NCI-H524 (cell line): ENCODE measurements at places on chromosomes 2 and 18.

DNA sequence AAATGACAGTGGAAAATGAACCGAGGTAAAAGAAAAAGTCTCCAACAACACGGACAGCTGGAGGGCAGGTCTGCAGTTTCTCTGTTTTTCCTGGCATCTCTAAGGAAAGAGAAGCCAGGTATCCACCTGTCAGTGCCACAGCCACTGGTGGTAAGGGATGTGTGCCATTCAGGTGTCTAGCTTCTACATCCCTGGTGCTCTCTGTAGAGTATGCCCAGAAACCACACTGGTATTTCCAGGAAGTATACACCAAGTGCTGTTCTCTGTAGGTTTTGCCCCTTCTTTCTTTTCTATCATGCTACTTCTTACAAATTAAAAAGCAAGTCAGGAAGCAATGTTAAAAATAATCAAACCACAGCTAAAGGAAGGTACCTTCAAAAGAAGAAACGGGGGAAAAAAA is 7.6 kb upstream of the AGFG1 start:
- DNase-seq = no peak

DNA sequence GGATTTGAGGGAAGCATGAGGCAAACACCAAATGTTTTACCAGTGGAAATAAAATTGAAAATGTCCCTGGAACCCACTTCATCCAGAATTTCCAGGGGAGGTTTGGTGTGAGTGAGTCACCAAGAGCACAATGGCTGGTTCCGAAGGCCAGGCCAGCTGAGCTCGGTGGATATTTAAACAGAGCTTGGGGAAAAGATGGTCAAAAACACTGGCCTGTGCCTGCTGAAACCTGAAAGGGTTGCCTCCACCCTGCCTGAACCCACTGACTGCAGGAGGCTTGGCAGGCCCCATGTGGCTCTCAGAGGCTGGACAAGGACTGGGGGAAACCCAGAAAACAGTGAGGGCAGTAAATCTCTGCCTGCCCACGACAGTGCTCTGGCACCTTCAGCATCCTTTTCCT is 93.9 kb downstream of the TTC32 start:
- no peak for DNase-seq

- no peak for DNase-seq
Observed at GRCh38 chr2:216369821-216370220, 2.5 kb downstream of the MARCHF4 start.

DNA sequence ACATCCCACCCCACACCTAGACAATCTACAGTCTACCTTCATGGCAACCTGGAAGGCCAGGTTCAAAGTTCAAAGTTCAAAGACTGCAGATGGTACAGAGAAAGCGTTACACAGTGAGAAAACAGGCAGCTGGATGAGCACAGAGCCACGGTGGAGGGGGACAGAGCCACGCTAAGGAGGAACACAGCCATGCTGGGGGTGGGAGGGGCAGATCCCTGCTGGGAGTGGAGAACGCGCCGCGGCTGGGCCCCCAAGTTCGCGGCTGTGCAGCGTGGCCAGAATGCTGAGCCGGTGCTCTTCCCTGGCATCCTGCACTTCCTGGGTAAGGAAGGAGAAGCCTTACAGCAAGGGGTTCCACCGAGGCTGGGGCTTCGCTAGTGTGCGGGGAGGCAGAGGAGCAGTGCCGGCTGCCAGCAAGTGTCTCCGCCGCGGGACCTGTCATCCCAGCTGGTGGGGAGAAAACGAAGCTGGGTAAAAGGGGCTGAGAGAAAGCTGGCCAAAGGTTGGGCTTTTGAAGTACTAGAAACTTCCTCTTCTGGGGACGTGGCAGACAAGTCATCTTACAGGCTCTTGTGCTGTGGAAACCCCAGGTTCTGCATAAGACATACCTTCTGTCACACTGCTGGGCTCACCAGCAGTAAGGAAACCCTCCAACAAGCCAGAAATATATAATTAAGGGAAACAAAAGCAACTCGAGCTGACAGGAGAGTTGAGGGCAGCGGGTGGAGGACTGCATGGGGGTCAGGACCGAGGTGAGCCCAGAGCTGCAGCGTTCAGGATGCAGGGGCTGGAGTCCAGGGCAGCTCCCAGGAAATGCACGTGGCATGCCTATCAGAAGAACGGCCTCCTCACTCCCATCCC is 115.5 kb downstream of the HDAC4 start:
- DNase-seq = no peak

- DNase-seq = no peak
Observed at GRCh38 chr2:135999899-136000298, 14.5 kb upstream of the DARS1 start.

- no peak for DNase-seq
Observed at GRCh38 chr2:36393738-36394256, 38.2 kb downstream of the CRIM1 start.

- no peak for DNase-seq
Observed at GRCh38 chr2:11995456-11995855, 249.0 kb downstream of the LPIN1 start.

DNA sequence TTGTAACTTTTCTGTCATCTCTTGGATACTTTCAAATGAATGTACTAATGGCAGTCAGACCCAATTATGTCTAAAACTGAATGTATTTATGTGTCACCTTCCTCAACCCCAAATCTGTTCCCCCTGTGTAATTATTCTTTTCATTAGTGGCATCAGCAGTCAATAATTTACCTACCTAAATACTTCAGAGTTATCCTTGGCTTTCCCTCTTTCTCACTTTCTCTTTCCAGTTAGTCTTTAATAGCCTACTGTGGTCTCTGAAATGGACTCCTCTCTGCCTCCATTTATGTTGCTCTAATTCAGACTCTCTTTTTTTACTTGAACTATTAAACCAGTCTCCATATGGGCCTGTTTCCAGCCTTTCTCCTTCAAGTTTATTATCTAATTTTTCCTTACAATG is 21.0 kb downstream of the C18orf63 start:
- DNase-seq = no peak

- DNase-seq = peak; percentile 60
Observed at GRCh38 chr2:223488814-223489213, 113.3 kb downstream of the SCG2 start.

- DNase-seq = no peak
Observed at GRCh38 chr2:54306556-54306955, 50.5 kb upstream of the TSPYL6 start.

DNA sequence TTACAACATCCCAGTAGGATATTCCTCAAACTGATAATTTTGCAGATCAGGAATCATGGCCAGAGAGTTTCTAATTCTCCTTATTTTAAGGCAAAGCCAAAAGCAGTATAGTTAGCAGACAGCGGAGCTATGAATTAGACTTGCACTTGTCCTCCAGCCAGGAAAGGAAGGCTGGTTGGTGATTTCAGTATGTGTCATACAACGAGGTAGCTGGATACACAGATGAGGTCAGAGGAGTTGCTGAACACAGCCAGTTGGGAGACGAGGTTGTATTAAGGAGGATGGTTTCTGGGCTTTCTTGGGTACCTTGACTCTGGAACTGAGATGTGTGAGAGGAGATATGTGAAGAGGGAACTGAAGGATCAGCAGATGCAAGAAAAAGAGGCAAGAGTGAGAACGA is 185.2 kb downstream of the SOX11 start:
- DNase-seq = no peak

DNA sequence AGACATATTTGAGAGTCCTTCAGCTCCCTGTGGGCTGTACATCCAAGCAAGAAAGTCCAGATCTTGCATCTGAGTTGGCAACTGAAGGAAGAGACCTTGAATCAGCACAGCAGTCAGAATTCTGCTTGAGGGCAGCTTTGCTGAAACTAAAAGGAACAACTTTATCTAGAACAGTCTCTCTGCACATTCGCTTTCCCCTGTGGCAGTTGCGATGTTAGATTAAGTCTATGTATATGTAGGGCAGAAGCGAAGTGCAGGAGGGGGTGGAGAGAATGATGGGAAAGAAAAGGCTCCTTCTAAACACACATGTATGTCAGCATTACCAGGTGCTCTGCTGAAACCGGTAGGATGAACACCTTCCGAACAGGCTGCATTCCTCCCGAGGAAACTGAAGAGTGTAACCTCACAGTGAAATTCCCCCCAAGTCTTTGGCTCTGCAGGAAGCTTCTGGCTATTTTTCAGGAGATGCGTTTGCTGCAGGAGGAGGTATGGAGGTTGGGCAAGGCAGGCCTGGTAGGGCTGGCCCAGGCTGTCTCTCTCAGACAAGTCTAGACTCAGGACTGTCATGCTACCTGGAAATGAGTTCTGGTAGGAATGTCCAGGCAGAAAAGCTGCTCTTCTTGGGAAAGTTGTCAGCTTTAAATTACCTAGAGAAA is 70.0 kb upstream of the ATL2 start:
- DNase-seq = no peak

GRCh38 chr18:56168049-56168781 is 470.2 kb downstream of the TXNL1 start:
- no peak for DNase-seq

DNA sequence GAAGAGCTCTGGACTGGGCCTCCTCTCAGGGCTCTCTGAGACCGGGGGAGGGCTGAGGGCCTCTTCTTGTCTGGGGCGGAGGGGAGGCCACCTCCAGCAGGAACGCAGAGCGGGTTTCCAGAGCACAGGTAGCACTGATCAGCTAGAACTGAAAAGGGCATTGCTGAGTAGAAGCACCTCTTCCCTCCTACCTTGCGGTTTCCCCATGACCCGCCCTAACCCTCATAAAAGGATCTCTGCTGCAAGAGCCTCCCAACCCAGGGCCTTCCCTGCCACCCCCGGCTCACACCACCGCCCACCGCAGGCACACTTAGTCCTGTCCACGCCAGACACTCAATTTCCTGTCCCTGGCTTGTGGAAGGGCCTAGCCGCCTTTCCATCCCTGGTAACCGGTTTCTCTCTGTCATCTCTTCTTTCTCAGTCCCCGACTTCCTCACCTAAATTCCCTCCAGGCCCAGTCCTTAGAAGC is 966 bp downstream of the ADCY3 start:
- DNase-seq = peak; percentile 19

- no peak for DNase-seq
Observed at GRCh38 chr2:196941398-196942078, 15.0 kb upstream of the PGAP1 start.

DNA sequence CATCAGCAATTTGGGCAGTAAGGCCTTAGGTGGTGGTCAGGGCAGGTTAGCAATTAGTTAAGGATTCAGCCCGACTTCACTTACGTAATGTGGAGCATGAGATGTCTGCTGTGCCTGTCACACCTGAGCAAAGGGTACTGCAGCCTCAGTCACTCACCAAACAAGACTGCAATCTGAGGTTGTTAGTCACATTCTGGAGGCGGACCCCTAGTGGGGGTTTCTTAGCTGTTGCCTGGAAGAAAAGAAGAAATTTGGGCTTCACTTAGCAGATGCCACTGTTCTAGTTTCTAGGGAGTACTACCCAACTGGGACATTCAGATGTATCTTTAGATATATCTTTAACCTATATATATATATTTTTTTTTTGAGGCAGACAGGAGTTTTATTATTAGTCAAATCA is 529.9 kb downstream of the SLC4A3 start:
- no peak for DNase-seq

- DNase-seq = no peak
Observed at GRCh38 chr2:181036445-181036844, 56.0 kb downstream of the UBE2E3 start.

- DNase-seq = no peak
Observed at GRCh38 chr18:8912348-8913326, 189.9 kb upstream of the NDUFV2 start.

GRCh38 chr2:99701503-99701902 is 211.7 kb upstream of the REV1 start:
- DNase-seq = no peak

GRCh38 chr2:218716070-218716469 is 5.4 kb downstream of the TTLL4 start:
- no peak for DNase-seq

DNA sequence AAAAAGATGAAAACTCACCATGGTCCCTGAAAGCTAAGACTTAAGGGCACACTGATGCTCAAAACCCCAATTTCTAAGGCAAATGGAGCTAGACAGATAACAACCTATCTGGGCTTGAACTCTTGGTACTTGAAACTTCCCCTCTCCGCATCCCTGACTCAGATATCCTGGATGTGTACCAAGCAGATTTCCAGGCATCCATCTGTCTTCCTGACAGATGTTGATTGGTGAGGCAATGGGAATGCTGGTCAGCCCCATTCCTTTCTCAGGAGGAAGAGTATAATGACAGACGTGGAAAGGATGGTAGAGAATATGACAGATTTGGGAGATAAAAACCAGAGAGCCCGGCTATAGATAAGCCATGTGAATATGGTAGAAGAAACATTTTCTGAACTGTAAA is 69.2 kb downstream of the ADD2 start:
- peak; percentile 5 for DNase-seq

- no peak for DNase-seq
Observed at GRCh38 chr18:45625596-45625995, 10.3 kb downstream of the SLC14A2 start.

- DNase-seq = no peak
Observed at GRCh38 chr2:37614061-37614738, 57.2 kb downstream of the CDC42EP3 start.

DNA sequence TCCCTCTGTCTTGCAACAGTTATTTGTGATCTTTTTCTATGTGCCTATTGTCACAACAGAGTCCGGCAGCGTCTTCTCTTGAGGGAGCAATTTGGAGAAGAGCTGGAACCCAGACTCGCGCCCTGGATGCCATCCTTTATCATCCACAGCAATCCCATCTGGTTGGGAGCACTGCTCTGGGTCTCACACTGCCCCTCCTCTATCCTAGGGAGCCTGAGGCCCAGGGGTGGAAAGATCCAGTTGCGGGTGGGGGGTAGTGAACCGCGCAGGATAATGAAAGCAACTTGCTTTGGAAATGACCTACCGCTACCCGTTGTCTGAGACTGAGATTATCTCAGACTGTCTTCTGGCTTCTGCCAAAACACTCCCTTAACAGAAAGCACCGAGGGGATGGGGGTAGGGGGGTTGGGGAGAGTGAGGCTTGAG is 713 bp downstream of the WBP1 start:
- DNase-seq = no peak

DNA sequence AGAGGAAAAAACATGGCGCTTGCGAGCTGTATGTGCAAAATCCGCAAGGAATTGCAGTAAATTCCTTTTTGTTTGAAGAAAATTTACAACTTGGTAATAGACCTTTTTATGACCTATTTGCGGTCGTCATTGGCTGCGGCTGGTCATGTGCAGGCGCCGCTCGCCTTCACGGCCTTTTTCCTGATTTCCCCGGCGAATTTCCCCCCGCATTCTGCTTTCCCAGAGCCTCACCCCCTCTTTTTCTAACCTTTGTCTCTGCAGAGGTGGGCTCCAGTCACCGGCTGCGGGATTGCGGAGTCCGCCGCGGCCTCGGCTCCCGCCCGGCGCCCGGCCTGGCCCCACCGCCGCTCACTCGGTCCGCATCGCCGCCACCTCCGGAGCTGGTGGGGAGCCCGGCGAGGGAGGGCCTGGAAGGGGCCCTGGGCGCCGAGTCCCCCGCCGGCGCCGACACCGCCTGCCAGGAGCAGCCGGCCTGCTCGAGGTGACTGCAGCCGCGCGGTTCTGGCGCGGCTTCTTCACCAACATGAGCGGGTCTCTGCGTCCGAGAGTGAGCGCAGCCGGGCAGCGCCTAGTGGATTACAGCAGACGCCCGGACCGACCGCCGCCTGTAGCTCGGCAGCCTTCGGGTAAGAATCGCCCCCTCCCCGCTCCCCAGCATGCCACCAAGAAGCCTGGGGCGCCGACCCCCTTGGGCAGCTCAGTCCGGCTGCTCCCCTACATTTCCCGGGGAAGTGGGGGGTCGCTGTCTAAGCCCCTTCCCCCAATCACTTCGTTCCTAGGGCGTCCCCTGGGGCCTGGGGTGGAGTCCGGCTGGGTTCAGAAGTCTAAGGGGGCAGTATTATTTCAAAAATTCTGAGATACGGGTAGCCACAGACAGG is 7.1 kb downstream of the HOXD8 start:
- DNase-seq = peak; percentile 36
